ENCODE measurements at places on chromosomes 7 and 10. TPM values are rescaled to one million over a fixed set of nuclear protein-coding genes. Genes with fewer than 3 reads are reported as not detected.

Gene DEPP1
- total RNA-seq, result 8.0 TPM

Gene PCLO
- total RNA-seq, result 7.5 TPM

Gene LRIT1
- total RNA-seq, result not detected

Gene ACTL6B
- not detected for total RNA-seq

Gene CLEC5A
- total RNA-seq, result not detected

Gene ANKIB1
- total RNA-seq, result 25.1 TPM

Gene EVX1
- 0.35 TPM for total RNA-seq

Gene ANKRD22
- total RNA-seq, result 6.2 TPM

GRCh38 chr7:100267648-100268047 lies 39.9 kb upstream of the SPDYE3 start:
- DNase-seq, result no peak

GRCh38 chr7:28958980-28959347 lies 834 bp upstream of the TRIL start:
- DNase-seq, result peak; percentile 28

DNA sequence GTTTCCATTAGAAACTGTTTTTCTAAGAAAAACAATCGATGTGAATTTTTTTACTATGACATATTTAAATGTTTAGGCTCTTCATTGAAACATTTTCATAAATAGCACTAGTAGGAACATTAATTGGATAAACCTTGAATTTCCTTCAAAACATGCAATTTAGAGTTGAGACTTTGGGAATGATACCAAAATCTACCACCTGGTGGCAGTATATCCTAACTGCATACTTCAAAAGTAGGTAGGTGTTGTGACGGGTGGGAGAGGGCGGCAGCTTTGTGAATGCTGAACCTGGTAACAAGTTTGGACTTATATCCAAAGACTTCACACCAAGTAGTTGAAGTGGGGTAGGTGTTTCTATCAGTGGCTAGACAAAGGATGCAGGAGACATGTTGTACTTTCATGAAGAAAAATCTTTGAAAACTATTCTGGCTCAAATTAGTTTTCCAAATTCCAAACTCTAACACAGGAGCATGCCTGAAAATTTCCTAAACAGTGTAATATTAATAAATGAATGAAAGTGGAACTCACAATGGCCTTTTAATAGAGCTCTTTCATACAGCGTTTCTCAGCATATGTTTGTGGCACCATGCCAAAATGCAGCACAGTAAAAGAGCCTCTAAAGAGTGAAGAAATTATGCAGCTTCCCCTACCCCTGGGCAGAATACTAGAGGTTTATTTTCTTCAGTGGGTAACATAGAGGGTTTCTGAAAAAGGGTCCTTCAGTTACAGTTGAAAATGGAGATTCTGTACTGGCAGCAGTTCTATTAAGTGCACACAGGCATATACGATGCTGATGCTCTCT lies 201.0 kb upstream of the TPK1 start:
- peak; percentile 75 for DNase-seq

GRCh38 chr7:65902306-65902705 lies 29.4 kb downstream of the VKORC1L1 start:
- no peak for DNase-seq

DNA sequence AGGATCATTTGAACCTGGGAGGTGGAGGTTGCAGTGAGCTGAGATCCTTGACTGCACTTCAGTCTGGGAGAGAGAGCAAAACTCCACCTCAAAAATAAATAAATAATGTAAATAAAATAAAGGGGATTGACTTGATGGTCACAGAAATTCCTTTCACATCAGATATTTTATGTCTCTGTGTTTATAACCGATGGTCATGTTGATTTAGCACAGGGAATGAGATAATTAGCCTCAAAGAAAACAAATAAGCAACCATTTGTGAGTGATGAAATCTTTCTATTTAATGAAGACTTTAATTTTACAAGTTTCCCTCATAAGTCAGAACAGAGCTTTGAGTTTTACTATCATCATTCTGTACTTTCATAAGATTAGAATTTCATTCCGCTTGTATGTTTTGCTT lies 64.8 kb upstream of the NUPR2 start:
- DNase-seq, result no peak

GRCh38 chr10:14353291-14353913 lies 22.7 kb upstream of the FRMD4A start:
- DNase-seq, result no peak

DNA sequence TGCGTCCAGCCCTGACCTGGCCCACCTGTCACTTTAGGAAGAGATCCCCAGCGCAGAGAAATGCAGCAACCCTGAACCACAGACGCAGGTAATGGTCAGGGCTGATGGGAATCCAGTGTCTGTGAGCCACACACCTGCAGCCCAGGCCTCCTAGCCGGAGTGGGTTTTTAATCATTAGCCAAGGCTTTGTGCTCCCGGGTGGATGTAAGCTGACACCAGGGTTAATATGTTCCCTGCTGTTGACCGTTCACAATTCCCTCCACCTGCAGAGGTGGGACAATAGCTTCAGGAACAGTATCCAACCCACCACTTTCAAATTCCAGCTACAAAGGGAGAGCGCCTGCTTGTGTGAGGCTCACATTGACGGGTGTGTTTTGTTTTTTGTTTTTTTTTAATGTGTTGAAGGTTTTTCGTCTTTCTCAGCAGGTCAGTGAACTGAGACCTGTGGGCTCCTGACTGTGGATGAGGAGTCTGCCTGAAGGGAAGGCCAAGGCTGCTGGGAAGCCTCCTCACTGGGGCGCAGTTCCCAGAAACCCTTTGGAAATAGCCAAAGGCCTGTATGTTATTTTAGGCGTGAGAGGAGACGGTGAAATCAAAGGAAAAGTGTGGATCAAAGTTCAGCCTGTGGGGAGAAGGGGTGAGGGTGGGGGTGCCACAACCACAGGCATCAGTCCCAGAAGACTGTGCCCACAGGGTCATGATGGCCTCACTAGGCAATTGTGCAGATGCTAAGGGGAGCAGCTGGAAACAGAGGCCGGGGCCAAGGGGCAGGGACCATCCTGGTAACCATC lies 111.1 kb downstream of the TNS3 start:
- no peak for DNase-seq

All from PC-3 (cell line).